ENCODE measurements at places on chromosomes 5 and 9. TPM values are rescaled to one million over a fixed set of nuclear protein-coding genes. Genes with fewer than 3 reads are reported as not detected.

MACROH2A1 gene
- total RNA-seq, result 162 TPM

RABEPK gene
- 25.4 TPM for total RNA-seq

PCDHA9 gene
- 0.13 TPM for total RNA-seq

CMYA5 gene
- total RNA-seq, result under 0.01 TPM

S100Z gene
- not detected for total RNA-seq

Measured in mammary microvascular endothelial cell (primary cell).